GM23338 (cell line): ENCODE measurements at places on chromosomes 6 and 20. TPM values are rescaled to one million over a fixed set of nuclear protein-coding genes. Genes with fewer than 3 reads are reported as not detected.

The SAPCD1 gene
- total RNA-seq: 3.9 TPM in 1 of 2 replicates, not detected in the other

The STMND1 gene
- 0.80 TPM in 1 of 2 replicates, not detected in the other for total RNA-seq

The RNF144B gene
- 8.0 and 9.0 TPM in 2 replicates for total RNA-seq

The PSMB8 gene
- 16.5 and 20.2 TPM in 2 replicates for total RNA-seq

The TXLNB gene
- 0.23 and 0.28 TPM in 2 replicates for total RNA-seq
